ENCODE measurements at places on chromosomes 12 and 14. TPM values are rescaled to one million over a fixed set of nuclear protein-coding genes. Genes with fewer than 3 reads are reported as not detected.

Gene TNFRSF1A
- polyA plus RNA-seq, result 54.0 TPM

DNA sequence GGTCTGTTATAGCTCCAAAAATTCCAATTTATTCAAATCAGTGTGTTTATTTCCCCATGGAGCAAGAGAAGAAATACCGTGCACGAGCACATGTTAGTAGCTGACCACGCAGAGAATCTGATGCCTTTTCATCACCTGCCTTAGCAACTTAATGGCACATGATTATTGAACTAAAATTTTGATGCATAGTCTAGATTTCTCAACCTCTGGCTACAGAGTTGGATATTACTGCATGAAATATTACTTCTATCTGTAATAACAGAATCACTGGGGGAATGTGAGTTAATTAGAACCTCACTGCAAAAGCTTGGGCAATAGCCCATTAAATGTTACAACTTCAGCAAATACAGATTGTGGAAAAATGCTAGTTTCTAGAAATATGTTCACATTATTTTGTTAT, 335.8 kb downstream of the FLRT2 start:
- no peak for DNase-seq

Gene IL22
- not detected for polyA plus RNA-seq

GRCh38 chr12:8907513-8907912, 6.8 kb upstream of the PHC1 start:
- DNase-seq, result no peak

DNA sequence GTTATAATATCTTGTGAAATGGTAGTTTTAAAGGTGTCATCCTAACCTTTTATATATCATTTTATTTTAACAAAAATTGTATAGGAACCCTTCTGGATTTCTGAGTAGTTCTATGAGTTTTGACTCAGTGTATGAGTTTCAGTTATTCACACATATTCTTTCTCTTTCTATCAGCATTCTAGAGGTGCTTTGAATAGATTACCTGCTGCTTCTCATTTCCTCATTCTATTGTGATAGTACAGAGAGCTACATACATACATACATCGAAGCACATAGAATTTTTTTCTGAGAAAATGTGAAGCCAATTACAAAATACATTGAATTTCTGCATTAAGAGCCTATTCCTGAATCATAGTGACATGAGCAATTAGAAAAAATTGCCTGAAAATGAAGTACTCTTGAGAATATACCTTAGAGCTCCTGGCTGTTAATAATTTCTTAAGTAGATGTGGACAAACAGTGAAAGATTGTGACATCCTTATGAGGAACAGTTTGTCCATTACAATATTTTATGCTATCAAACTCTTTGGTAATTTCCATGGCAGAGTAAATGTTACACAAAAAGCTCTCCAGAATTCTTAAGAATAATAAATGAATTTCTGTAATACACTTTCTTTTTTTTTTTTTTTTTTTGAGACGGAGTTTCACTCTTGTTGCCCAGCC, 556.6 kb downstream of the TRHDE start:
- DNase-seq, result no peak

DNA sequence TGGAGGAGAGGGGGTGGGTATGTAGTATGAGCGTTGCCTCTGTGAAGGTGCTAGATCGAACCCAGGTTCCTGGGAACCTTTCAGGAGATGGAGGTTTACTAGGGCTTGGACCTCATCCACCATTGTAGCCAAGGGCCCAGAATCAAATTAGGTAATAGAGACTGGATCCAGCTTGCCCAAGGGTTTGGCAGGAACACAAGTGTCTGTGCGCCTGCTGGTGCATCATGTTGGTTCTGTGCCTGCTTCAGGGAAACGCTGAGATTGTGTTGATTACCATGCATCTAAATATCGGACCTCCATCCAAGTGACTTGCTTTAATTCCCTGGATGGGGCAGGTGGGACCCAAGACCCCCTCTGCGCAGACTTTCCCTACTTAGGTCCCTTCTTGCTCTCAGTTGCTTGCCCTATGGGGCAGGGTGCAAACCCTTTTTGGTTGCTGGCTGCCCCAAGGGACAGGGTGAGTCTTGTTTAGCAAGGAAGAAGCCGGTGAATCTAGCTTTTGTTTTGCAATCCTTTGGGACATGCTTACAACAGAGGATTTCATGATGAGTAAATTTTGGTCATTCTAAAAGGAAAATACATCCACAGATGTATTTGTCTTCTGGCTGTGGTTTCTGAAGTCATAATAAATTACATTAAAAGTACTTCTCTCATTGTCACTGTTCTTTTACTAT, 189.8 kb upstream of the PRICKLE1 start:
- DNase-seq, result no peak

GRCh38 chr12:14126692-14127091, 145.3 kb upstream of the GRIN2B start:
- no peak for DNase-seq

Gene APOLD1
- polyA plus RNA-seq, result 0.36 TPM

DNA sequence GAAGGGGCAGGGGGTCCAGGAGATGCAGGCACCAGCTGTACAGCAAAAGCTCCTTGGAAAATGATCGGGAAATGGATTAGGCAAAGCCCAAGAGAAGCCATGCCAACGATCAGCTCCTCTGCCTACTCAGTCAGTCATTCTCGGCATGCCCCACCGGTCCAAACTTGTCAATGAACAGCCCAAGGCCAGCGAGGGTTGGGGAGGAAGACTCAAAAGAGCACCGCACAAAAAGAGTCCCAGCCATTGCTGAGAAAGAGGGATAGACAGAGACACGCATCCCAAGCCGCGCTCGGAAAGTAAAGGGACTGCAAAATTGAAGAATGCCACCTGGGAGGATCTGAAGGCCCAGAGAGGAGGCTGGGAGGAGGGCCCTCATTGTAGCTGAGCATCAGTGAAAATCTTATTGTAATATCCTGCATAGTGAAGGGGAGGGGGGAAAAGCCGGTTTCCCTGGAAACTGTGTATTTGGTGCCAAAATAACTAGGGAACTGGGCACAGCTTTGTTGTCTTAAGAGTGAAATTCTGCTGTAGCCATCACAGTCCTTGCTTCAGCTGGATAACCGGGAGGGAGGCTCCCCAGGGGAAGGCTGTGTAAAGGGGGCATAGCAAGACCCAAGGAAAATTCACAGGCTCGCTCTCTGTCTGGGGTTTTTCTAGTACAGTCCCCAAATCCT, 4.7 kb downstream of the KDM2B start:
- no peak for DNase-seq

DNA sequence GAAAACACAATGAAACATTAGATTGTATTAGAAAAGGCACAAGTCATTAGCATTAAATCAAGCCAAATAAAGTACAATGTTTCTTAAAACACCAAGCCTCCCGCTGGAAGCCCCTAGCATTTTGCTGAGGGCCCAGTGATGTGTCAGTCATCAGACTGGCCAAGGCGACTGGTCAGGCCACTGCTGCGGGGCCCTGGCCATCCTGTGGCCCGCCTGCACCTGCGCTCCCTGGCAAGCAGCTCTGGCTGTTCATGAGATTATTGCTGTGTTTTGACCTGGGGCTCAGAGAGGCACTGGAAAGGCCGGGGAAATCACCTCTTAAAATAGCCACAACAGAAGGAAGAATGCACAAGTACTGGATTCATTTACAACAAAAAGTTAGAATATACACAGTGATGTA, 24.2 kb upstream of the AMN start:
- DNase-seq, result no peak

- DNase-seq, result no peak
These were observed 2.3 kb downstream of the DICER1 start for GRCh38 chr14:95155045-95155444.

Gene DHRS2
- polyA plus RNA-seq, result 0.20 TPM

GRCh38 chr12:69129017-69129416, 110.4 kb upstream of the CPSF6 start:
- no peak for DNase-seq

Gene LRP1-AS
- polyA plus RNA-seq, result not detected

DNA sequence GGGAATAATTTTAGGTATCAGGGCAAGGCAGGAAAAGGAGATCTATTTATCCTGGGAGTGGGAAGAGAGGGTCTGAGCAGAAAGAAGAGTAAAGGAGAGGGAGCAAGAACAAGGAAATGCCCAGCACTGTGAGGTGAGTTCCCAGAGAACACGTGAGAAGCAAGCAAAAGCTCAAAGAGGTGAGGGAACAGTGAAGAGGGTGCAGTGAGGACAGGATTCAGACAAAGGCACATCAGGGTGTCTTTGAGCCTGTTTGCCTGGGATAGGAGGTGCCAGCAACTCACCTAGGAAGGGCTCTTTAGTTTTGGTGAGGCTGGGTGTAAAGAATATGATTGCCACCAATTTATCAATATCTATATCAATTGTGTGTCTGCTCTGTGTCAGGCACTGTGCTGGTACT, 88.9 kb upstream of the NRXN3 start:
- DNase-seq, result no peak

Gene ZFYVE26
- 9.8 TPM for polyA plus RNA-seq

DNA sequence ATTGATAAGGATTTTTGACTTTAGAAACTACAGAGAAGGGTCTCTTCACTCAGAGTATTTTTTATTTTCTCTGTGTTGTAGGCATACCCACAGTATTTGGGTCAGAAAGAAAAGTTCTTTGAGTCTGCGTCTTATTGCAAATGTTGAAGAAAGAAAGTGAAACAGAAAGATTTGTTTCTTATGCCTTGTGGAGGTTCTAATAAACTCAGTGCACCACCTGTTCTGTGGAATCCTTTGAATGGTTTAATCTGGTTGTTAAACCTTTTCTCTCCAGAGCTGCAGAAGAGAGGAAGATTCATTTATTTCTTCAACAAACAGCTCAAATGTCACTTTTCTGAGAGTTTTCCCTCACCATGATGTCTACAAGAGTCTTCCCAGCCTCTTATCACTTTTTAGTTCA, 146.6 kb upstream of the PLEKHG7 start:
- no peak for DNase-seq

- DNase-seq, result no peak
These were observed 29.4 kb upstream of the KRAS start for GRCh38 chr12:25280082-25280481.

Gene SMCO2
- 0.70 TPM for polyA plus RNA-seq

Gene TAS2R9
- not detected for polyA plus RNA-seq

Gene LYZ
- not detected for polyA plus RNA-seq

Gene BBOF1
- polyA plus RNA-seq, result 1.9 TPM

DNA sequence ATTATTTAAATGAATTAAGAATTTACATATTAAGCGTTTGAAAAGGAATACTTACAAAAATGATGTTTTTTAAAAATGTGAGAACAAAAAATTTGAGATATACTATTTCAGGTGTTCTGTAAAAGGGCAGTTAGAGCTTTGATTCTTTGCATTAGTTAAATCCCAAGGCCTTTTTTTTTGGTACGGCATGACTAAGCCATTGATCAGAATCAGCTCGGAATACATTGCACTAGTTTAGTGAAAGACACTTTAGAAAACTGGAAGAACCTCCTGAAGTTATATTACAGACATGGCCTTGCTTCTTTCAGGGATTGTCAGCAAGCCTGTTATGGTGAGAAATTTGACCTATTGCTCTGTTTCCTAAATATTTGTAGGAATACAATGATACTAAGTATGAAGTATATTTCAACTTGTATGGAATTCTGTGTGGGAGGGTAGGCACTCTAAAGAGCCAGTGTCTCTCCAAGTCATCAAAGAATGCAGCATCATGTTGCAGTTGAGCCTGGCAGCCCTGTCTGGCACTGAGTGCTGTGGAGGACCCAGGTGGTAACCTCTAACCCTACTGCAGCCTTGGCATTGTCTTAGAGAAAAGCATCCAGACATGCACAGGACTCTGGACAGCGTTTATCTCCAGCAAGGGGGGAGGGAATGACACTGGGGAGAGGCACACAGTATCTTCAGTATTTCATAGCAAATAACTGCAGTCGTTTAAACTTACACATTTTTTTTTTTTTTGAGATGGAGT, 1.5 kb downstream of the KLC1 start:
- no peak for DNase-seq

DNA sequence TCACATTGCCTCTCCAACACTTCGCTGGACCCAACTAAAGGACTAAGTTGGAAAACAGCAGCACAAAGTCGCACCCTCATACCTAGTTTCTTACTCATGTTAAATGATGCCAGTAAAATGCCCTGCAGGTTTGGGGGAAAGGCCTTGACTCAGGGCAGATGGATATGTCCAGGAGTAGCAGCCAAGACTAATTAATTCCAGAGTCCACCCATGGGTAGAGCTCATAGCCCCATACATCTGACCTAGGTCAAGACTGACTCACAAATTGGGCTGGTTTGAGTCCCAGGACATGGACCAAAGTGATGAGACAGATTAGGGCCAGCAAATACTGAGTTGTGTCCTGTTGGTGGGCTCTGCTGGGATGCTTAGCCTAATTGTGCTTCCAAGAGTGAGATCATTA, 224.0 kb upstream of the BTG1 start:
- DNase-seq, result peak; percentile 45

- no peak for DNase-seq
These were observed 155.5 kb downstream of the ZFP36L1 start for GRCh38 chr14:68637106-68638021.

Gene NINJ2
- polyA plus RNA-seq, result 0.94 TPM

- no peak for DNase-seq
These were observed 47.2 kb upstream of the PLXNC1 start for GRCh38 chr12:94100990-94101737.

DNA sequence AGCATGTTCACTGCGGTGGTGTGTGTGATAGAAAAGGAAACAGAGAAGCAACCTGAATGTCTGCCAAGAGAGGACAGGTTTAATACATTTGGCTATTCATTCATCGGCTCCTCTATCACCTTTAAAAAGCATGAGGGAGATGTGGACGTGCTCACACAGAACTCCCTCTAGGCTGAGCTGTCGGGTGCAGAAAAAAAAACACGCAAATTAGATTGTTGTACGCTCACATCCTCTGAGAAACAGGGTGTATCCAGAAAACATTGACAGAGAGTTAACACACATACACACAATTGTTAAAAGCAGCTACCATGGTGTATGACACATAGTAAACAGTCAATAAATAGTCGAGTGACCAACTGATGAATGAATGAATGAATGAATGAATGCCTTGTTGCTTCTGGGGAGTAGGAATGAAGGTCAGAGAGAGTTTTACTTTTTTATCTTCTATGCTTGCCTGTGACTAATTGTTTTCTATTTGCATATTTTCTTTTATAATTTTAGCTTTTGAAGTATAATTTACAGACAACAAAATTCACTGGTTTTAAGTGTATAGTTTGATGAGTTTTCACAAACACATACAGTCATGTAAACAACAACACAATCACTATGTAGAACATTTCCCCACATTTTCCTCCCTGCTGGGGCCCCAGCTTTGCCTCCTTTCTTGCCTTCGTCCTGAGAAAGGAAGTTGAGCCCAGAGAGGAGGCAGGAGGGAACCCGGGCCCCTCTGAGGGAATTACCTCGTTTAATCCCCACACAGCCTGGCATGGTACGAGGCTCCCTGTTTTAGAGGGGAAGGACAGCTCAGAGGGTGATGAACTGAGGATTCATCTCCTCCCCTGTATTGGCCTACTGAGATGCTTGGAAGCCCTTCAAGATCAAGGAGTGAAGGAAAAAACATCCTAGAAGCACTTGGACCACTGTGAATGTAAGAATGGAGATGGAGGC, 19.7 kb upstream of the FAM222A start:
- DNase-seq, result no peak

Gene SLCO1B1
- not detected for polyA plus RNA-seq

GRCh38 chr14:103008768-103009357, 48.5 kb downstream of the CDC42BPB start:
- DNase-seq, result no peak

GRCh38 chr12:76124456-76124855, 40.0 kb upstream of the NAP1L1 start:
- no peak for DNase-seq

- no peak for DNase-seq
These were observed 854.4 kb downstream of the TMEM121 start for GRCh38 chr14:106380740-106381139.

All from keratinocyte (primary cell).